Endodermal cell (in vitro differentiated cells): ENCODE measurements at places on chromosomes 7 and 10. TPM values are rescaled to one million over a fixed set of nuclear protein-coding genes. Genes with fewer than 3 reads are reported as not detected.

DNA sequence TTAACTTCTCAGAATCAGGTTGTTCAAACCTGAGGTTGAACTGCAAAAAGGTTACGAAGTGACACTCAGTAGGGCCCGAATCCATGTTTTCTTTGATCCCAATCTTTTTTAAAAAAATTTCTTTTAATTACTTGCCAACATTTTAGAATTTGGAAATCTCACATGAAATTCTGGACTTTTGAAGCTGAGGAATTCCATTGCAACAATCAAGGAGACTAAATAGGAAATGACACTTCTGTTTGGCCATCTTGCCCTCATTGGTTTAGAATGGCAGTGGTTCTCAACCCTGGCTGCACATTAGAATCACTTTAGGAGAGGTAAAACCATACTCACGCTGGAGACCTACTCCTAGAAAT, 471 bp upstream of the TOMM7 start:
- DNase-seq = peak; percentile 35
- H3K36me3 ChIP-seq = peaks cover 2% of the 10 kb centered on the region
- peak overlapping the region; percentile 100 for H3K4me3 ChIP-seq
- H3K27ac ChIP-seq = no peak overlapping the region

- no peaks in the 10 kb centered on the region for H3K27me3 ChIP-seq
- no peaks in the 10 kb centered on the region for H3K36me3 ChIP-seq
- H3K4me3 ChIP-seq = no peak overlapping the region
- DNase-seq = peak; percentile 56
- no peaks in the 10 kb centered on the region for H3K4me1 ChIP-seq
Measured at GRCh38 chr10:52212062-52212461, 102.0 kb upstream of the DKK1 start.

DNA sequence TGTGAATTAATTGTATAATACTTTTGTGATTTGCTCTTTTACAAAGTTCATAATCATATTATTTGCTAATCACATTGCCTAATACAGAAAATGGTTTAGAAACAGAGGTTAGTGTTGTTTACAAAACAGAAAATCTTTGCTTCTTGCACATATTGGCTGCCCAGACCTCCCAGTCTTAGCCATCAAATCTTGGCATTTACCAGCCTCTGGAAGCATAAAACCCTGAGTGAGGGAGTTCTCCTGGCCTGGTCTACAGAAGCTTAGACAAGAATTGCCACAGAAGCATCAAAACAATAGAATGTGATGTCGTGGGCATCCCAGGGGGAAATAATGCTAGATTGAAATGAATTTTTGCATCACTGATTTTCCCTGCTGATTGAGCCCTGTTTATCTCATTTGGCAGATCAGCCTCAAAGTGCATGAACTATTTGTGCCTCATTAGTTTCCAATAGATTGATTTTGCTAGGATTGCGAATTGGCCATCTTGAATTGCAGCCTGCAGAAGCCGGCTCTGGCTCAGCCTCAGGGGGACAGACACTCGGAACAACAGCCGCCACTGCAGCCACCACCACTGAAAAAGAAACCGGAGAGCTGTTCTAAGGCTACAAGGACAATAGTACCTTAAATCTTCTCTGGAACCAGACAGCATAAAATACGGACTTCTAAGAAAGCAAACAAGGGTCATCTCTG, 11.1 kb upstream of the SORBS1 start:
- no peaks in the 10 kb centered on the region for H3K4me1 ChIP-seq
- no peaks in the 10 kb centered on the region for H3K27me3 ChIP-seq
- no peak for DNase-seq
- no peak overlapping the region for H3K27ac ChIP-seq
- no peak overlapping the region for H3K4me3 ChIP-seq

DNA sequence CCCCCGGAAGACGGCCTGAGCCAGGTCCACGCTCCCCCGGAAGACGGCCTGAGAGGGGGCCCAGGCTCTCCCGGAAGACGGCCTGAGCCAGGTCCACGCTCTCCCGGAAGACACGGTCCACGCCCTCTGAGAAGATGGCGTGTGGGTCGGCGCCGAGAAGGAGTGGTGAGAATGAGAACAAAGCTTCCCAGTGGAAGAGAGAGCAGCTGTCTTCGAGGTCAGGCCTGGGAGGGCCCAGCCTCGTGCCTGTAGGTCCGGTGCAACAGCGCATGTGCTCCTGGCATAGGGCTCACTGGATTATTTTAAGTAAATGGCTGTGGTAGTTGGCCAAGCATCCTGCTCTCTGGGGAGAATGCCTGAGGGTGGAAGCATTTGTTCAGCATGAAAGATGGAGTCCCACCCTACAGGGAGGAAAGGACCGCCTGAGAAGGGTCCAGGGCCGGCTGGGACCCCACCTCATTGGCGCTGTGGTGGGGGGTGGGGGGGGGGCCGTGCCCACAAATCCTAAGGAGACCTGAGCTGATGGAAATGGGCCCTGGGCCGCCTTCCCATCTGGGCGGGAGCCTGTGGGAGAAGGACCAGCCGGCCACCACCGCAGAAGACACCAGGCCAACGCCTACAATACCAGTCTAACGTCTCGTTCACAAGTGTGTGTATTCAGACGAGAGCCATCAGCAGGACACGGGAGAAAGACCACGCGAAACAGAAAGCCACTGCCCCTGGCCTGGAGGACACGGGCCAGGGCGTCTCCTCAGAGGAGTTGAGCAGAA, 210.0 kb downstream of the WDR37 start:
- no peaks in the 10 kb centered on the region for H3K4me1 ChIP-seq
- H3K4me3 ChIP-seq = no peak overlapping the region
- no peaks in the 10 kb centered on the region for H3K36me3 ChIP-seq
- no peaks in the 10 kb centered on the region for H3K27me3 ChIP-seq
- DNase-seq = peak; percentile 36

DNA sequence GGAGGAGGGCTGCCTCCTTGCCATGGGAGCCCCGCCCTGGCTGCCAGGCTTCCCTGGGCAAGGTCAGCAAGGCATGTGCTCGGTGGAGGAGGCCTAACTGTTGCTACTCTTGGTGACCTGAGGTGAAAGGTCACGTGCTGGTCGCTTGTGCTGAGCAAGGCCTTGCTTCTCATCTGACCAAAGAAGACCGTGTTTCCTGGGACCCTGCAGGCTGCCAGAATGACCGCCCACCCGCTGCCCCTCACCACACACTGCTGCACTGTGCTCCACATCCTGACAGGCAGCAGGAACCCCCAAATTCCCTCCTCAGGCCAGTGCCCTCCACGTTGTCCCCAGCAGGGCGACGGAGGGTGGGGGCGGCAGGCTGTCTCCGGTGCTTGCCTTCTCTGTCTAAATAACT, 442.4 kb downstream of the DNAJB6 start:
- H3K27ac ChIP-seq = no peak overlapping the region
- H3K4me3 ChIP-seq = no peak overlapping the region
- H3K4me1 ChIP-seq = no peaks in the 10 kb centered on the region

- H3K27me3 ChIP-seq = no peaks in the 10 kb centered on the region
- DNase-seq = no peak
- H3K36me3 ChIP-seq = peaks cover 24% of the 10 kb centered on the region
- peak overlapping the region; percentile 99 for H3K4me3 ChIP-seq
Measured at GRCh38 chr7:105011831-105012502, 2.0 kb upstream of the KMT2E start.

DNA sequence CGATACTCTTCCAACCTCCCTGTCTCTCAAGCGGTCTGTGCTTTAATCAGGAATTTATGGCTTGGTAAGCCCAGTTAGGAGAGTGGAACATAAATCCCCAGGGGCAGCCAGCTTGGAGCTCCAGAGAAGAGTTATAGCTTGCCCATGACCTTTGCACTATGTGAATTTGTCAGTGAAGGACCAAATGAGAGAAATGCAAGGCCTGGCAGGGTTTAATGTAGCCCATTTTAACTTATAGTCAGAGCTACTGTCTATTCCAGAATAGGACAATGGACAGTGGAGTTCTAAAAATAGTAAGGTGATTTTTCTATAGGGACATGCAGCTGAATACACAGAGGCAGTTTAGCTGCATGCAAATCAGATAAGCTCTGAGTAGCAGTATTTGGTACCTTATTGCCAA, 142.6 kb upstream of the CAV2 start:
- H3K27me3 ChIP-seq = no peaks in the 10 kb centered on the region
- no peak overlapping the region for H3K27ac ChIP-seq
- H3K4me1 ChIP-seq = no peaks in the 10 kb centered on the region
- no peak for DNase-seq

GRCh38 chr7:33673029-33673700, 232.2 kb upstream of the BMPER start:
- H3K4me3 ChIP-seq = no peak overlapping the region
- H3K27ac ChIP-seq = no peak overlapping the region
- peaks cover 6% of the 10 kb centered on the region for H3K4me1 ChIP-seq
- H3K36me3 ChIP-seq = no peaks in the 10 kb centered on the region
- no peaks in the 10 kb centered on the region for H3K27me3 ChIP-seq
- DNase-seq = peak; percentile 65

- H3K27ac ChIP-seq = peak overlapping the region; percentile 10
- peaks cover 8% of the 10 kb centered on the region for H3K4me1 ChIP-seq
- no peak overlapping the region for H3K4me3 ChIP-seq
Measured at GRCh38 chr7:2080060-2080387, 152.7 kb downstream of the MAD1L1 start.

DNA sequence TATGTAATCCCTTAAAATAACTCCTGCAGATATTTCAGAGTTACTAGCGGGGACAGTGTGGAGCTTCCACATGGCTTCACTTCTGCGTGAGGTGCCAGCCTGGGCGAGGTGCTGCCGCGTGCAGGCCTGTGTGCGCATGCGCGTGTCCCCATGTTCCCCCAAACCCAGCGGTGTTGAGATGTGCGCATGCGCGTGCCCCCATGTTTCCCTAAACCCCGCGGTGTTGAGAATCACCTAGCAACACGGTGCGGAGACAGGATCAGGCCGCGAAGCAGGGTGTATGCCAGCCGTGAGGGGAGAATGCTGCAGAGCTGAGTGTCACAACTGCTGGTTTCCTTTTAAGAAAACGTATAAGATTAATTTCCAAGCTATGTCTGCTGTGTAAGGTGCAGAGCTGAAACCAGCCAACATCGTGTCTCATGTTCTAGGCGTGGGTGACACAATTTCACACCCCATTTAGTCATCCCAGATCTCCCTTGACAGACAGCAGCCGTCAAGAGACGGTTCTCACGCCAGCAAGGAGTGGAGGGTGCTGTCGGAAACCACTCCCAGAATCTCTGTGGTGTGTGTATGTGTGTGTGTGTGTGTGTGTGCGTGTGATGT, 71.9 kb upstream of the ADARB2 start:
- no peak overlapping the region for H3K27ac ChIP-seq
- no peaks in the 10 kb centered on the region for H3K27me3 ChIP-seq
- DNase-seq = no peak
- no peaks in the 10 kb centered on the region for H3K4me1 ChIP-seq
- H3K4me3 ChIP-seq = no peak overlapping the region
- H3K36me3 ChIP-seq = no peaks in the 10 kb centered on the region

Gene DYDC2
- 1.9 to 5.7 TPM (median 5.3 TPM) in 3 replicates for total RNA-seq

Gene MPLKIP
- total RNA-seq = 43.5 and 44.4 TPM in 2 replicates

Gene HOXA7
- not detected in 3 replicates for total RNA-seq

Gene CHCHD1
- 36.5 and 37.6 TPM in 2 replicates for total RNA-seq

Gene SLC26A4
- 0.42 to 0.76 TPM in 2 of 3 replicates, not detected in the other for total RNA-seq

Gene PRPS1L1
- not detected in 3 replicates for total RNA-seq

Gene MSMB
- 1.7 to 2.4 TPM (median 2.0 TPM) in 3 replicates for total RNA-seq

Gene NOLC1
- total RNA-seq = 49.3 to 102 TPM (median 92.0 TPM) in 3 replicates
